Amniotic stem cell (primary cell): ENCODE measurements at places on chromosomes 3 and 15.

DNA sequence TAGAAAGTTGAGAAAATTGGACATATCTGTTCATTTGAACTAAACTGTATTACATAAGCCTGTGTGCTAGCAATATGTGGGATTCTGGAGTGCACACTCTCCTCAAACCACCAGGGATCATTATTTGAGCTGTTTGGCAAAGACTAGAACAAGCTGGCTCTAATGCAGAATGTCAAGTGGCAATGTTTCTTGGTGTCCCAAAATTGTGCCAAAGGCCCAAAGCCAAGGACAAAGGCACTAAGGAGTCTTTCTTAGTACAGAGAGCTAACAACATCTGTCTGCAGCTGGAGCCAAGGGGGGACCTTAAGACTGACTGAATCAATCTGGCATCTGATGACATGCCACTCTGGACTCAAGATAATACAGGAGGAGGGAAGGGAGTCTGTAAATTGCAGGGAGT, 76.7 kb upstream of the STRIT1 start:
- no peak for DNase-seq

DNA sequence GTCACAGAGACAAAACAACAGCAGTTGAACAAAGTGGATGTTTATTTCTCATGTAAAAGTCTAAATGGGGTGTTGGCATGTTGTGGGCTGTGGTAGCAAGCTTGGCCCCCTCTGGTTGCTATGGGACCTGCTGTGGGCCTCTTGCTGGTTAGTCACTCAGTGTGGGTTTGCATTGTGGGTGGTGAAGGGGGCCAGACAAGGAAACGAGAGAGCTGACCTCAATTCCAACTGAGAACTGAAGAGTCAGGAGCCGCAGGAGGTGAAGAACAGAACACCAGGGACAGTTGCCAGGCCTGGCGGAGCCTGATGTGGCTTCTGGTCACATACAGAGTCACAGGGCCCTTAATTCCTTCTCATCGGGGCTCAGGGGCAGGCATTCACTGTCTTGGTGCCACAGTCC, 1.9 kb upstream of the ADPGK start:
- DNase-seq = no peak

DNA sequence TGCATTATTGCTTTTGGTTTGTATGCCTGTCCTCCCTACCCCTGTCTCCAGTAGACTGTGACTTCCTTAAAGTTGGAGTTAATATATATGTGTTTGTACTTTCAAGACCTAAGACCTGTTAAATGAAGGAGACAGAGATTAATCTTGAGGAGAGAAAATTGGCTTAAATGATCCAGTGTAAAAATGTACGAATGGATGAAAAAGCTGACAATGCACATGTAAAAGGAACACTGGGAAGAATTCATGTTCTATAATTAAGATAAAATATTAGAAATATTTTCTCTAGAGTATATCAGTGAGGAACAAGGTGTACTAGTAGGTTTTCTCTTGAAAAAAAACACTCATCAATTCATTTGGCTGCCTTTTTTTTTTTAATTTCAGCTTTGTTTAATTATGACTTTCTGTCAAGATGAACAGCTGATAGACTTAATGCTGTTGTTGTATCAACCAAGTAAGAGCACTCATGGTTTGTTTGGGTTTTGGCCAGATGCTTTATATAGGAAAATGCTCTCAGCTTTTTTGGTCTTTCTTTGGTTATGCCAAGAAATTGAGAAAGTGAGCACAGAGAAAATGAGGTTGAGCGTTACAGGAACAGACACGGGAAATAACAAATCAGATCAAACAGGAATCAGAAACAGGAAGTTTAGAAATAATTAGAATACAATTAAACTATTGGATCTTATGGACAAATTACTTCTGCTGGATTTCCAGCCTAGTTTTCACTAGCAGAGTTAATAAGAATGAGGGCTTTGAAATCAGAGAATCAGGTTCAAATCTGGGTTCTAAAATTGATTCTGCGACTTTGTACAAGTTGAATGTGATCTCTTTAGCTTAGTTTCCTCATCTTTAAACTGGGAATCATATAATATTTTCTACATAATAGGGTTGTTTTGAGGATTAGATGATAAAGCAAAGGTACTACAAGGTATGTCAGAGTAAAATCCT, 38.3 kb upstream of the AADAC start:
- no peak for DNase-seq

DNA sequence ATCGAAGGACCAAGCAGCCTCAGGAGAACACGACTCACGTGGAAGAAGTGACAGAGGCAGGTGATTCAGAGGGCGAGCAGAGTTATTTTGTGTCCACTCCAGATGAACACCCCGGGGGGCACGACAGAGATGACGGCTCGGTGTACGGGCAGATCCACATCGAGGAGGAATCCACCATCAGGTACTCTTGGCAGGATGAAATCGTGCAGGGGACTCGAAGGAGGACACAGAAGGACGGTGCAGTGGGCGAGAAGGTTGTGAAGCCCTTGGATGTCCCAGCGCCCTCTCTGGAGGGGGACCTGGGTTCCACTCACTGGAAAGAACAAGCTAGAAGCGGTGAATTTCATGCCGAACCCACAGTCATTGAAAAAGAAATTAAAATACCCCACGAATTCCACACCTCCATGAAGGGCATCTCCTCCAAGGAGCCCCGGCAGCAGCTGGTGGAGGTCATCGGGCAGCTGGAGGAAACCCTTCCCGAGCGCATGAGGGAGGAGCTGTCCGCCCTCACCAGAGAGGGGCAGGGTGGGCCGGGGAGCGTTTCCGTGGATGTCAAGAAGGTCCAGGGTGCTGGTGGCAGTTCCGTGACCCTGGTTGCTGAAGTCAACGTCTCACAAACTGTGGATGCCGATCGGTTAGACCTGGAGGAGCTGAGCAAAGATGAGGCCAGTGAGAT, 26.0 kb downstream of the SYNM start:
- DNase-seq = no peak

- no peak for DNase-seq
Measured at GRCh38 chr15:32936283-32936918, 218.6 kb downstream of the GREM1 start.

DNA sequence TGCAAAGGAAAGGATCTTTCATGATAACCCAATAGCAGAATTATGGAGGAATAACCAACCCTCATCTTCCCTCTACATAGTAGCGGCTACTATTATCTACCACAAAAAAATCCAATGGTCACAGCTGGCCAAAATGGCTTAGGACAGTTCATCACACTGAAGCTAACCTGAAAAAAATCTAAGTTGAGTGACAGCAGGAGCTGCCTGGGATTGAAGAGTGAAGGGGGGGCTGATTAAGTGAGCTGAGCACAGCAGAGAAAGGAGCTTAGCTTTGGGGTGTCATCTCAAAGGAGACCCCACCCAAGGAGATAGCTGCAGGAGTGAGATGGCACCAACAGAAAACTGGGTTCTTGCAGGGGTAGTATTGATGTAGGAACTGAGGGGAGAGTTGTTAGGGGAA, 33.6 kb downstream of the CCNL1 start:
- DNase-seq = no peak

- no peak for DNase-seq
Measured at GRCh38 chr3:160671231-160671630, 5.7 kb upstream of the ARL14 start.

DNA sequence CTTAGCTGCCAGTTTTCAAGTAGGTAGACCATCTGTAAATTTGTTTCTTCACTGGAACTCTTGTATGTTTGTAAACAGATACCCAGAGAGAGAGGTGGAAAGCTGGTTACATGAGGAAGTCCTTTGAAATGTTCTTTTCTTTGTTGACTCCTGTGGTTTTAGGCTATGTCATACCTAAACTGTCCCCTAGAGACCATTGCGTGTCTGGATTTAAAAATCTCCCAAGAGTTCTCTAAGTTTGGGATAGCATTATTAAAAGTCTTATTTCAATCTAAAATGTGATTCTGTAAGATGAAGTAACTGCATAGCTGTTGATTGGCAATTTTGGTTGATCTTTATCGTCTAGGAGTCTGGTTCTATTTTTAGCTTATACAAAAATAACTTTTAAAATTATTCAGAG, 127.2 kb downstream of the GHSR start:
- DNase-seq = no peak

DNA sequence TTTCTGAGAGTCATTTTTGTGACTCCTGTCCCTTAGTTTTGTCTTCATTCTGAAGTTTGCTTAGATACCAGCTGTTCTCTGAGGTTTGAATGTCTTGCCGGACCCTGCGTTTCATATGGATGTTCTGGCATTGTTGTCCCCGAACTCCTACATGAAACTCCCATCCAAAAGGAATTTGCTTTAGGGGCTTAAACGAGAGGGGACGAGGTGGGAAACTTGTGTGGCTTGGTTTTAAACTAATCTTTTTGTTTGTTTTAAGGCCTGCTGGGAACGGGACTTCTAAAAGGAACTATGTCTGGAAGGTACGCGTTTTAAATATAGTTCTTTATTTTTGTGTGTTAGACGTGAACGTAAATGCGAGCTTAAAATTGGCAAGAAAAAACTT, 679 bp downstream of the RPL35A start:
- no peak for DNase-seq

DNA sequence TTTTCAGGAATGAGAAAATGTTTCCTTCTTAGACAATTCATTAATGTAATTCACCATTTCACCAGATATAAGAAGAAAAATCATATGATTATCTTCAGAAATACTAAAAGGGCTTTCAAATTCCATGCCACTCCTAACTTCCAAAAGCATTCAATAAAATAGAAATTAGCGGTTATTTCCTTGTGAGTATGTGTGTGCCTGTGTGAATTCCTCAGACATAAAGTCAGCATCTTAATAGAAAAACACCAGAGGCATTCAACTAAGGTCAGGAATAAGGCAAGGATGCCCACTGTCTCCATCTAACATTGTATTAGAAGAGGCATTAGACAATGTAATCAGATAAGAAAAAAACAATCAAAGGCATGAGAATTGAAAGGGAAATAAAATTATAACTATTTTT, 88.4 kb downstream of the PLCH1 start:
- DNase-seq = no peak

DNA sequence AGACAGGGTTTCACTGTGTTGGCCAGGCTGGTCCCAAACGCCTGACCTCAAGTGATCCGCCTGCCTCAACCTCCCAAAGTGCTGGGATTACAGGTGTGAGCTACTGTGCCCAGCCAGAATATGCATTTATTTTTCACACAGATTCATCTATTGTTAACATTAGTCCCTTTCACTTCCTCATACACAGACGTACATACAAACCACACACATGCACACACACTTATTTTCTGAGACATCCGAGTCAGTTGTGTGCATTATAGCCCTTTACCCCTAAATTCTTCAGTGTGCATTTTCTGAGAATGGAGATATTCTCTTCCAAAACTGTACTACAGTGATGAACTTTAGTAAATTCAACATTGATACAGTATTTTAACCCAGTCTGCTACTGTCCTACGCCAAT, 15.0 kb upstream of the MEX3B start:
- DNase-seq = no peak

DNA sequence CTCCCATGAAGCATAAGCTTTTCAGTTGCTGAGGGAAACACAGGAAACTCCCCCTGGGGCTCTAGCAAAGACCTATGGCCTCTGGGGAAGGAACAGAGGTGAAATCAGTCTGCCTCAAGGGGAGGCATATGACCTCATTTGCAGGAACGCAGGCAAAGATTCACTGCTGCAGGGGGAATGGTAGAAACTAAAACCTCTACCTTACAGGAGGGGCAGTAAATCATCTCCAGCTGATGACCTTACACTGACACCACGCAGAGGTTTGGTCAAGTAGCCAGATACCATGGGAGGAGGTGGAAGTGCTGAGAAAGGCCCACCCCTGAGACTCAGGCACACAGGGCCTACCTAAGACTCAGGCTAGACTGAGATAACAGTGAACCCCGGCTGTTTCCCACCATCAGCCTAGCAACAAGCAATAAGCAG, 81.1 kb downstream of the RAD18 start:
- no peak for DNase-seq

- no peak for DNase-seq
Measured at GRCh38 chr15:69610277-69610676, 157.7 kb downstream of the RPLP1 start.

DNA sequence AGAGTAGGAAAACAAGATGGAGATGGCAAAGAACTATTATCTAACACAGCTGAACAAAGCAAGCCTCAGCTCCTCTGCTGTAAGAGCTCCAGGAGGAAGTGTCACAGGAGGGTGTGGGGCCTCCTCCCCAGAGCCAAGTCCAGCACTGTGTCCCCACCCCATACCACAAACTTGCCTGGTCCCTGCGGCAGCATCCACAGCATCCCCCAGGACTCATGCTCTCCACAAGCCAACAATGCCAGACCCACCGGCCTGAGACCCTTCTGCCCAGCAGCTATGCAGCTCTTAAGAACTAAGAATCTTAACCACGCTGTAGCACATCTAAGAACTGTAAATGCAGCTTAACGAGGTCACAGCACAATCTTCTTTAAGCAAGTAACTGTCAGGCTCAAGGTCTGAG, 9.1 kb downstream of the RBM15B start:
- no peak for DNase-seq

DNA sequence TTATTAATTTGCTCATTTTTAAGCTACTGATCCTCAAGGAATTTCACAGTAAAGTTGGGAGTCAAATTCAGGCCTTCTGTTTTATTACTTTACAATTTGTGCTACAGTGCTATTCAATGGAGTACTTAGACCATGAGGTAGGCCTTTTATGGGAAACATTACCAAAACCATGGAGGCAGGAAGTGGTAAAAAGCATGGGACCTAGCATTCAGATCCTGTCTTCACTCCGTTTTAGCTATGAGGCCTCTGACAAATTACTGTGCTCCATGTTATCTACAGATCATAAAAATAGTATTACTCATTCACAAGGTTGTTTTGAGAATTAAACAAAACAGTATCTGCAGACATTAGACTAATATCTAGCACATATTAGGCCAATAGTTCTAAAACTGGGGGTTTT, 140.6 kb upstream of the SLITRK3 start:
- no peak for DNase-seq

DNA sequence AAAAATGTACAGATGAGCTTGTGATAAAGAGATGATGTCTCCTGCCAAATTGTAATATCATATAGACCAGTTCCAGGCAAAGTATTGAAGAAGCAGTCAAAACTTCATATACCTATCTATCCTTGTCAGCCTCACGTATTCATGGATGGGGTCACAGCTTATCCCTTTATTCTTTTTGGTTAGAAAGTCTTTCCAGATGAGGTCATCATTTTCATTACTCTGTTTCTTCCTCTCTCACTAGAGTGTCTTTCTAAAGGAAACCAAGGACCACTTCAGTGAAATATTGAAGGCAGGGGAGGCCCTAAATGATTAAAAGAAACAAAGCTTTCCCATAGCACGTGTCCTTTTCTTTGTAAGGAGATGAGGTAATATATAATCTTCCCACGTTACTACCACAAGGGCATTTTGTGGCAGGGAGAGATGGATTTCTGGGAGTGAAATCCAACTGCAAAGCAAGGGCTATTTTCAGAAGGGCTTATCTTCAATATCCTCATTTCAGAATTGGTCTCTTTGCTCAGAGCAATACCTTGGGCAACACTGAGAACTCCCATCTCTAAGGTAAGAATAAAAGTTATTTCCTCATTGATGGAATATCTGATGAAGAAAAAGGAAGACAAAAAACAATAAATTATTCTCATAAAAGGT, 260.2 kb downstream of the TIGIT start:
- DNase-seq = no peak
